RPMI8226 (cell line): ENCODE measurements at places on chromosomes 4 and X.

DNA sequence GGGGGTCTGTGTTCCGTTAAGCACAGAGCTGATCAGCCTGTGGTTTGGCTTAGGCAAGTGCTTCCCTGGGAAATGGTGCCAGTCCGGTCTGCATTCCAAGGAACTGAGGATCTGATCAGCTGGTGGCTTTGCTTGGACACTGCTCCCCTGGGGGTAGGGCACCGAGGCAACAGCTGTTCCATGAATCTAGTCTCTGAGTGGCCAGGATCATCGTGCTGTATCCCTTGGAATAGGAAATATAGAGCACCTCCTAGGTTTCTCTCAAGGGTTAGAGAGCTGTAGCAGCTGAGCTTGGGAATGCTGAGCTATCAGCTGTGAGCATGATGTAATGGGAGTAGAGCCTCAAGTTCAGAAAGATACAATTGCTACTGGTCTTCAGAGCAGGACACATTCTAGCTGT lies 863.9 kb downstream of the RAPGEF2 start:
- no peak for DNase-seq

GRCh38 chr4:55398966-55399365 lies 3.2 kb downstream of the TMEM165 start:
- DNase-seq = no peak

GRCh38 chr4:112771-113170 lies 11.5 kb upstream of the ZNF718 start:
- DNase-seq = no peak

DNA sequence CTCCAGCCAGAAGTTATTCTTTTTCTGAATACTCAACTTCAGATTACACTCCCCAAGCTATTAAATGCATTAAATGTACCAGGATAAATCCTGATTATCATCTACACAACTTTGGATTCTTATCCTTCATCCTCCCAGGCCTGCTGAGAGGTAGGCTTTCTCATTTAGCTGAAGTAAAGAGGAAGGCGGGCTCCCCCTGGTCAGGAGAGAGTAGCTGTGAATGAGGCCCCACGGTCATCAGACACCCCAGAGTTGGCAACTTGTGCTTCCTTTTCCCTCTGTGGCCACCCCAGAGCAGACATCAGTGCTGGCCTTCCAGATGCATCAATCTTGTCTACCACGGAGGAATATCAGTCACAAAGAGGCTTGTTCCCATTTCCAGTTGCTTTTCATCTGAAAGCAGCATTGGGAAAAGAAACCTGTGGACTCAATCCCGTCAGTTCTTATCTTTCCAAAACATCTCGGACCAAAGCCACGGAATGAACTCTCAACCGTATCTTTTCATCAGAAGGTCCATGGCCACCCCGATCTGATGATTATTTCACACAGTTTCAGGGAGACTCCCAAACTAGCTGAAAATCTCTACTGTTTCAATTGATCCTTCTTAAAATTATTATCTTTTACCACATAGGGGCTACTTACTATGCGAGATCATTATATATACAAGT lies 79.2 kb downstream of the FBXO8 start:
- DNase-seq = no peak

GRCh38 chrX:54817220-54817820 lies 9.8 kb downstream of the MAGED2 start:
- DNase-seq = no peak

GRCh38 chr4:141107927-141108326 lies 25.3 kb downstream of the RNF150 start:
- DNase-seq = no peak

GRCh38 chr4:76677571-76678326 lies 220.2 kb downstream of the SOWAHB start:
- no peak for DNase-seq

- DNase-seq = no peak
Observed at GRCh38 chrX:140249088-140249487, 255.8 kb downstream of the SOX3 start.

GRCh38 chrX:132480581-132481203 lies 8.1 kb downstream of the MBNL3 start:
- peak; percentile 84 for DNase-seq

- no peak for DNase-seq
Observed at GRCh38 chr4:150342945-150343344, 239.0 kb upstream of the MAB21L2 start.
